Globus pallidus (tissue), 1 donor: ENCODE measurements at places on chromosomes 2 and 18.

DNA sequence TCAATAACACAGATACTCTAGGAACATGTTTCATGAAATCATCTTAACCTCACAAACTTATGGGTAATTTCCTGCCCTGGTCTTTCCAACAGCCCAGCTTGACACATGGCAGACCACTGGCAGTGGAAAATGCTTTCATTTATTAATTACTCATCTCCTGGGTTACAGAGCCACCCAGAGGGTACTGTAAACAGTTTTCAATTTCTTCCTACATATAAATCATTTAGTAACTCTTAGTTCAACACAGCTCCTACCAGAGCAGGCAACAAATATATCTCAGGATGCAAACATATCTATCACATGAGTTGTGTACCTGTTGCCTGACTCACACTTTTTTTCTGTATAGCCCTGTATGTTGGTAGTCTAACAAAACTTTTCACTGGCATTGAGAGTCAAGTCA, 99.2 kb upstream of the VRK2 start:
- peak; percentile 24 for DNase-seq

DNA sequence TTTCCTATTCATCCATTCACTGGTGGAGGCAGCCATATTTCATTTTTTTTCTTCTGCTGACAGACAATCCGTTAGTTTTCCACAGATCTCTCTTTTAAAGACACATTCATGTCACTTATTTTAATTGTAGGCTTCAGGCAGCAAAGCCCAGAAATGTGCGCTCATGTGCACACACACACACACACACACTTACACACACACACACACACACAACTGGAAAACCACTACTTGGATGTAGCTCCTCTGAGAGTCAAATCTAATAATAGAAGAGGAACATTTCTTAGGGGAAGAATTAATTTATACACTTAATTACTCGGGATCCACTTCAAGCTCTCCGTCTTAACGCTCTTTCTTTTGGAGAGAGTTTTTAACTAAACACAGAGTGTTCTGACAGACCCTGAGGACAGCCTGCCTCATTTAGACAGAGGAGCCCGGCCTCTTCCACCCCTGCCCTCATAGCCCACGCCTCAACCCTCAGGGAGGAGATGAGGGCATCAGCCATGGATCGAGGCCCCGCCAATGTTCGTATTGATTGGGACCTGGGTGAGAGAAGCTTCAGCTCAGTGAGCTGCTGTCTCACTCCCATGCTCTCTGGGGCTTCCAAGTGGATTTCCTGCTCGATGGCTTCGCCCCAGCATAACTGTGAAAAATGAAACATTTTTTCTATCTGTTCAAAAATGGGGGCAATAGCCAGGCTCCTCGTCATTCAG, 261.4 kb upstream of the SKOR2 start:
- no peak for DNase-seq

DNA sequence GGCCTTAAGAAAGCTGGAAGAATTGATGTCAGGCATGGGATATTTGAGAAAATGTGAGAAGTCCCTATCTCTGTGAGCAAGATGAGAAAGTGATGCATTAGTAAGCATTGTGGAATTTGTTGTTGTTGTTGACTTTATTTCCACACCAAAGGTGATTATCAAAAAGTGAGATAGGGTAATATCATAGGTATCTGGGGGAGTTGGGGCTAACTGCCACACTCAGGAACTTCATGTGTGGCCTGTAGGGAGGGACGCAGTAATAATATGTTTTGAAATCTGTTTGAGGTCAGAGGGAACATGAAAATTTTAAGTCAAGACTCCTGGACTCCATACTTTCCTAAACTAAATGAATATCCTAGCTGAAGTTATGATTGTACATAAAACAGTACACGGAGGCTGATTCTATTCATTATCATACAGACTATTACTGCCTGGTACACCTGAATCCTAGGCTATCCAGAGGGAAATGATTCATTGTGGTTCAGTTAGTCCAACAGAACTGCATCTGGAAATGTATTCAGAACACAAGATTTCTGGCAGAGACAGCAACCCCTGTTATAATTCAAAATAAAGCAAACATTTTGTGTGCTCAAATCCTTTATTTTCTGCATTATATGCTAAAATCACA, 304.8 kb downstream of the CPS1 start:
- no peak for DNase-seq

GRCh38 chr2:205177546-205177945, 504.8 kb upstream of the NRP2 start:
- DNase-seq, result no peak

DNA sequence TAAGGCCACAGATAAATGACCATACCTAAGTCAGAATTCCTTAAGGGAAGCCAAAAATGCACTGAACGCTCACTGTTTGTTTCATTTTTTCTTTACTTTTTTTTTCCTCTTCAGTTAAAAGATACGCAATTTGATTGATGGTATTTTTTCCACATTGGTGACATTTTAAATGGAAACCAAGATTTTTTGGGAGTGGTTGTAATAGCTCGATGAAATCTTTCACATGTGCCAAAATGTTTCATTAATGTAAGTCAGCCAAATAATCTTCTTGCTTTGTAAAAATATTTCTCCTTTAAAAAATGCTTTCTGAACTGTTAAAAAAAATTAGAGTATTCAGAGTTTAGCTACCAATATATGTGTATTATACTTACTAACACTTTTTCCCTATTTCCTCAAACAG, 339.8 kb downstream of the ZEB2 start:
- no peak for DNase-seq

DNA sequence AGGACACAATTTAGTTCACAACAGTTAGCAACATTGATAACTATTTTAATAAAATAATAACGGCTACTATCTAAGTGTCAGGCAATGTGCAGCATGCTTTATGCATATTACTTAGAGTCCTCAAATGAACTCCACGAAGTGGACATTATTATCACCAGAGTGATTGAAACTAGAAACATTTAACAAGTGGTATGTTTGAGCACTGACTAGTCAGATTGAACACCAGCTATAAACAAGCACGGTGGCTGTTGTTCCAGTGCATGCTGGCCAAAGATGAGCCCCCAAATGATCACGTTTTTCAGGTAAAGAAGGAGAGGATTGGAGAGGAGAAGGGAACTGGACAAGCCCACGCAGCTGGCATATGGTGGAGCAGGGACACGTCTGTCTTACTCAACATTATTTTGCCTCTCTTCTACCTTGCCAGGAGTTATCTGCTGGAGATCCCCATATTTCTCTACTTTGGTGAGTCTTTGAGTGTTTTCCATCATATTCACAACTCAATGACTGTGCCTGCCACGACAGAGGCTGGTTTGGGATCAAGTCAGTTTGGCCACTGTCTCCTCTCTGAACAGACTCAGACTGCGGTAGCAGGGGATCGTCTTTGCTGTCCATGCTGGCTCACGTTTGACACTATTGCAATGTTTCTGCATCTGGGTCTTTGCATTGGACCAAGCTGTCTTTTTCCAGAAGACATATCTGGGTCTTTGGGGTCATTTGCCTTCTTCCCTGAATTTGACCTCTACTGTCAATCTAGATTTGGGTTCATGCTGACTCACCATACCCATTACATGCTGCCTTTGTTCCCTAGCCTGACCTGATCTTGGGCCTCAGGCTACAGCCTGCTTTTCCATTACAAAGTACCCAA, 66.0 kb upstream of the ACSL3 start:
- no peak for DNase-seq

DNA sequence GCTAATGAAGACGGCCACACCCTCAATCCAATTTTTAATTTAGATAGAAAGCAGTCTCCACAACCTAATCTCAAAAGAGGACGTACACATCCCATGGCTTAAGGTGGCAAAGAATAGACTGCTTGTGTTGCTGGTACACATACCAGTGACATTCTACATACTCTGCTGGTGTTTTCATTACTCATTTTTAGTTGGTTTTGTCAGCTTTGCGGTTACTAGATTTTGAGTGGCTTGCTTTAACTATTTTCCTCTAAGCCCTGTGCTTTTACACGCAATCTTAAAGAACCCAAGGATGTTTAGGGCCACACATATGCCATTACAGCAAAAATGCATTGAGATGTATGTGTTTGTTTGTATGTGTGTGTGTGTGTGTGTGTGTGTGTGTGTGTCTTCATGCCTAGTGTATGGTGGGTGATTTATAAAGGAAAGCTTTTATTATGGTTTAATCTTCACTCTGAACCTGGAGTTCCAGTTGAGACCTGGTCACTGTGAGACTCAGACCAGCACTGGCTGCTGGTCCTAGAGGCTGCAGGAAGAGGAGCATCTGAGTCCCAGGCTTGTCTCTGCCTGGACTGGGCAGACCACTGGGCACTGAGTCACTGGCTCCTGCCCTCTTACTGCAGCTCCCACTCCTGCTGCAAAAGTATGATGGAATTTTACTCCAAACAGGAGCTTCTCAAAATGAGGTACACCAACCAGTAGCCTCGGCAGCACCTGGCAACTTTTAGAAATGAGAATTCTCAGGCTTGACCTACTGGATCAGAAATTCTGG, 415.9 kb downstream of the NBAS start:
- DNase-seq, result no peak

DNA sequence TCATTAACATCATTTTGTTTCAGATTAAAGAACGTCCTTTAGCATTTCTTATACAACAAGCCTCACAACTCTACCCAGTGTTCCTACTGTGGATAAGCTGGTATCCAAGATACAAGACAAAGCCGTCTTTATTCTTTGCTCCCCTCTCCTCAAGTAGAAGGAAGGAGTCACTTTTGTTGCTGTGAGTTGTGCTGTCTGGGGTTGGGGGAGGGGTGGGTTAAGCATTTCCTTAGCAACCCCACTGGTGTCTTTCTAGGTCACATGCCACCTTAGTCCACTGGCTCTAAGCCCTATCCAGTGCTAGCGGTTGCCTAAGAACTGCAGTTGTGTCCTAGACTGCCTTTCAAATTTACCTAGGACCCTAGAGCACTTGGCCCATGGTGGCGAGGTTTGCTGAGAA, 155.6 kb upstream of the PIEZO2 start:
- DNase-seq, result no peak

DNA sequence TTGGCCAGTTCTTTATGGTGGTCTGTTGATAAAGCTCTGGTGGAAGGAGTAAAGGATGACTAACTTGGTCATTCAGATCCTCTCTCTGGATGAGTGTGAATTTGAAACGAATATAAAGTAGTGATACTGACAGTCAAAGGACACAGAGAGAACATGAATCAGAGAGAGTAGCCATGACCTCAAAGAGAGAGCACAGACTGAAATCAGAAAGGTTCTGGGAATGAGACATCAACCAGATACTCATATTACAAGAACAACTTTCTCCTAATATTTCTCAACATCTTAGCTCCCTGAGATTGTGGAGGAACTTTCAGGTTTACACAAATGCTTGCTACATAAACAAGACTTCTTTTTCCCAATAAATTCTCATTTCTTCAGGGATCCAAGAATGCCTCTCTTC, 849.1 kb upstream of the CHAC2 start:
- no peak for DNase-seq

GRCh38 chr18:55435592-55435991, 152.4 kb downstream of the TCF4 start:
- DNase-seq, result no peak

DNA sequence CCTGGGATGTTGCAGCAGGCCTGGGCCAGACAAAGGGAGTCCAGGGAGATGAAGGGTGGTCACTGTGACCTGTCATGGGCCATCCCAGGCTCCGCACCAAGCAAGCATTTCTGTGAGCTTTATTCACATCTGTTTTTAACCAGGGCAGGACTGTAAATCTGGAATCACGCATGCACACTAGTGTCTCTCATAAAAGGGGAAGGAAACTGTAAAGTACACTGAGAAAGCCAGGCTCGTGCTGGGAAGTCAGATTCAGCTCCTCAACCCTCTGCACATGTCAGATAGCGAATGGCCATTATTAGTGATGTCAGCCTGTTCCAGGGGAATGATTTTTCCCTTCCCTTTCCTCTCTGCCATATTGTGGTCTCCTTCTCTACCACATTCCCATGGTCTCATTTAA, 818.6 kb upstream of the RAB6C start:
- DNase-seq, result peak; percentile 16

GRCh38 chr2:28977176-28977875, 3.8 kb upstream of the TOGARAM2 start:
- no peak for DNase-seq

DNA sequence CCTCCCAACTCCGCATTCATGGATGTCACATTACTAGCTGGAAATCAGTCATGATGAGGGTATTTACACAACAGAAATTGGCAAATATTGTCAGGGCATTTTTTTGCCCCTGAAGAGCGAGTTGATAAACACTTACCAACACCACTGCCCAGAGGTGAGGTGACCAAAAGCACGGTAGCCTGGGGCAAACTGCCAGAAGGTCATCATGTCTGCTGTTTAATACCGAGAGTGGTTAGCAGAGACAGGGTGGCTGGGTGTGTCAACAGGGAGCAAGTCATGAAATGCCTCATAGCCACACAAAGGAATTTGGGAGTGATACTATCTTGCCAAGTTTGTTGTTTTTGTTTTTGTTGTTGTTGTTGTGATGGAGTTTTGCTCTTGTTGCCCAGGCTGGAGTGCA, 37.0 kb upstream of the EPC2 start:
- DNase-seq, result no peak

DNA sequence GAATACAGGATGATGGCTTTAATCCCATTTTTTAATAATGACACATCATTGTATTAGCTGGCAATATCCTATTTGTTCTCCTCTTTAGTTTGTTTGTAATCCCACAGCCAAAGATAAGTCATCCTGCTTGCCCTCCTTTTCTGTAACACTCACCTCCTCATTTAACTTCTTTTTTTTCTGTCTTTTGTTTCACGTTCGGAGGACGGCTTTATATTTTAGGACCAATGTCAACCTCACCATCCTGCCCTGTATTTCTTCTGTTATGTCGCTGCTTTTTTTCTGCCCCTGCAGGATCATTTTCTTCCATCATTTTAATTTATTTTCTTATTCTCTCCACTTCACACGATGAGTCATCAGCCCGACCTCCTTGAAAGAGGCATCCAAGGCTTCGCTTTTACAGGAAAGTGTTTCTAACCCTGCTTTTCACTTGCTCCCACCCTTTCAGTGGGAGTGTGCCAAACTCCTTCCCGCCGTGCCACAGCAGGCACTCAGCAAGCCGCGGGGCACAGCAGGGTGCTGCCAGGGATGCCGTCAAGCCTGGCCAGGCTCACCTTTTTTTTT, 11.4 kb downstream of the RAB31 start:
- no peak for DNase-seq

DNA sequence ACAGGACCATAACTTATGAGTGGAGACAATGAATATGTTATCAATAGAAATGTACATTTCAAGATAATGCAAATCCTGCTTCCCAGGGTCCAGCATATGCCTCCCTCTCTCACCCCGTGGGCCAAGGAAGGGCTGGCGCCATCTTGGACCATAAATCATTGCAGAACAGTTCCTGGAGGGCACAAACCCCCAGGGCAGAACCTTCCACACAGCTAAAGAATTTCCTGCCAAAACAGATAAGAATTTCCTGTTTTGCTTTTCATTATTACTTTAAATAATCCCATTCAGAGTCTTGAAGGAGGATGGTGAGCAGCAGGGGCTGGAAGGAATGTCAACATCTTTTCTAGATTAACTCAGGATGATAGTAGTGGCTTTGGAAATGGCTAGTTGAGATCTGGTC, 53.7 kb downstream of the EHD3 start:
- DNase-seq, result no peak

DNA sequence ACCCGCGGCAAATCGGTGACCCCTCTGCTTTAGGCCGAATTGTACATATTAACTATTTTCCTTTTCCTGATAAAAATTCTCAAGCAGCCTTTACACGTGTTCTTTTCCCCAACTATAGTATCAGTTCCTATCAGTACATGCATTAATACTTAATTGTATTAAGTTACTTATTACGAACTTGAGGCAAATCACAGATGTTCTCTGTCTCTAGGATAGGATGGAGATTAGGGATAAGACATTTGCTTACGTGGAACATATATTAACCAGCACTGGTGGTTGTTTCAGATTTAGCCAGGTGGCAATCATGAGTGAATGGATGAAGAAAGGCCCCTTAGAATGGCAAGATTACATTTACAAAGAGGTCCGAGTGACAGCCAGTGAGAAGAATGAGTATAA, 675 bp downstream of the GEMIN6 start:
- no peak for DNase-seq
